ENCODE measurements at places on chromosomes 2 and 18.
A peak's percentile ranks its signal among the peaks of the same experiment; 100 is the strongest.

DNA sequence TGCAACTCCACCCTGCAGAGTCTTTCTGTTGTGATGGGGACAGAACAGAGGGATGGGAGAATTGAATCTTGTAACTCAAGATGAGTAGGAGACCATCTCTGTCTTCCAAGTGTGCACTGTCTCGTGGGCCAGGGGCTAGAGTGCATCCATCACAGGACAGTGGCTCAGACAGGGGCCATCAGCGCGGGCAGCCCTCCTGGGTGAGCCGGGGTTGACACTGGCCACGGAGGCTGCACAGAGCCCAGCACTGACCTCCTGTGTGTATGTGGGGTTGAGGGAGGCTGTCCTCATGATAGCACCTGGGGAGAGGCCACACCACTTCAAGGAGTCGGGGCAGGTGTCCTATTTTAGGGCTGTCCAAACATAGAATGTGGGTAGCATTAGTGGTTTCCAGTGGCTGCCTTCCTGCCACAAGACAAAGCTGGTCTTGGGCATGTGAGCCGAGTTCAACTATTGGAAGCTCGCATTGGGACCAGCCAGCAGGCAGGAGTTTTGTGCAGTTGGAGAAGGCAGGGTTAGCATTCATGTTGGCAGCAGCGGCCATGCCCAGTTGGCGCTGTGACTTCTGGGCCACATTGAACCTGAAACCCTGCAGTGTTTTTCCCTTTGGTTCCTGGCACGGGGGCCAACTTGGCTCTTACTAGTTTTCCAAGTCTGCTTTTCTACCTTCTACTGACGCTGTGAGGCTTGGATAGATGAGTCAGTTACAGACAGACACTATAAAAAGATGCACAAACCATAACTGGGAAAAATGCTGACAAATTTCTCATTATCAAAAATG, 45.3 kb downstream of the ACOXL start:
- no peak for DNase-seq

DNA sequence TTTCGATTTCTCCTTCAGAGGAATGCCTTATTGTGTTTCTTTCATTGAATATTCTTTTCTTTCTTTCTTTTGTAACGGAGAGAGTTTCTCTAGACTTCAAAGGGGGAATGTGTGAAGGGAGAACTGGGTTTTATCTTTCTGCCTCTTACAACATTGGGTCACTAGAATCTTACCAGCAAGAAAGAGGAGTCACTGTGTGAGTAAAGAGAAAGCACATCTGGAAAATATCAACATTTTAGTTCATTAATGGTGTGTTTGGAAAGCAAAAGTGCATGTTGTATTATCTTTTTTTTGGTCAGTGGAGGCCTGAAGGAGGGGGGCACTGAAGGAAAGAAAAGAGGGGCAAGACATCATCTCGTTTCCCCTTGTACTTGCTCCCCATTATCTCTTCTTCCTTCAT, 86.6 kb upstream of the THOC1 start:
- no peak for DNase-seq

- peak; percentile 84 for DNase-seq
These were observed at the start of gene TGIF1 for GRCh38 chr18:3450012-3450798. Gene TGIF1, plus strand, starts transcription at chr18:3450172. Its CDS starts 318 bp downstream, at chr18:3450490.

GRCh38 chr2:177765698-177766097, 306.9 kb downstream of the PDE11A start:
- DNase-seq, result no peak

DNA sequence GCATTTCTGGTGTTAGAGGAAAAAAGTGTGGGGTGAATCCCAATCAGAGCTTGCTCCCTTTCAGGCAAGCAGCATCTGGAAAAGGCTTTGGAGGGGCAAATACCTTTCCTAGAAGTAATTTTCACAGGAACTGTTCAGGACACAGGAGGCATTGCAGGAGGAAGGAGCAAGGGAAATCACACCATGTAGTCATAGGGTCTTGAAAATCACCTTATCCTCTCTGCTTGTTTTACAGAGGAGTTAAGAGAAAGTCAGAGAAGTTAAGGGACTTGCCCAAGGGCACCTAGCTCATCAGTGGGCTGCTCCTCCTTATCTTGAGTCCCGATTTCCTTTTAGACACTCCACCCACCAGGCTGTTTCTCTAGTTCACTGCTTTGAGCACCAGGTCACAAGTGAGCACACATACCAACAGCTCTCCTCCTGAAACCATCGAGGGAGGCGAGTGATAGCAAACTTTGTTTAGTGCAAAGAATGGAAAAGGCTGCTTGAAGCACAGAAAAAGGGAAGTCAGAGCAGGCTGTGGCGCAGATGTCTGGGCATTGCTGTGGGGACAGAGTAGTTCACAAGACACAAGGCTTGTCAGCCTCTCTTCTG, 89.2 kb upstream of the CXCR4 start:
- peak; percentile 94 for DNase-seq

DNA sequence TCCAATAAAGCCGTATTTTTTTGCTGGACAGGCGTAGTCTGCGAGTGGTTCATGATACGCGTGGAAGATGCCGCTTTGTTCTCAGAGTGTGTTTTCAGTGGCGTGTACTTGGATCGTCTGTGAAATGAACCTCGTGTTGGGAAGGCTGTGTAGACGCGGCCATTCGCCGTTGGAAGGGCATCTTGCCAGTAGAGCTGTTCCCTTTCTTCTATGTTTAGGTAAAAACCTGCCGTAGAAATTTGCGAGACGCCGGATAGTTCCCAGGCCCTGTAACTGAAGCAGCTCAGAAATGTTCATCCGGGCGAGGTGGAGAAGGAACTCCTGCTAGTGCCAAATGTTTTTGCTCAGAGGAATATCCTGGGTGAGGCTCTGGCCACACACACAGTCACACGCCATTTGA, 133.6 kb downstream of the NFATC1 start:
- no peak for DNase-seq

- DNase-seq, result no peak
These were observed 77.4 kb downstream of the ACTR3 start for GRCh38 chr2:113967272-113967671.

DNA sequence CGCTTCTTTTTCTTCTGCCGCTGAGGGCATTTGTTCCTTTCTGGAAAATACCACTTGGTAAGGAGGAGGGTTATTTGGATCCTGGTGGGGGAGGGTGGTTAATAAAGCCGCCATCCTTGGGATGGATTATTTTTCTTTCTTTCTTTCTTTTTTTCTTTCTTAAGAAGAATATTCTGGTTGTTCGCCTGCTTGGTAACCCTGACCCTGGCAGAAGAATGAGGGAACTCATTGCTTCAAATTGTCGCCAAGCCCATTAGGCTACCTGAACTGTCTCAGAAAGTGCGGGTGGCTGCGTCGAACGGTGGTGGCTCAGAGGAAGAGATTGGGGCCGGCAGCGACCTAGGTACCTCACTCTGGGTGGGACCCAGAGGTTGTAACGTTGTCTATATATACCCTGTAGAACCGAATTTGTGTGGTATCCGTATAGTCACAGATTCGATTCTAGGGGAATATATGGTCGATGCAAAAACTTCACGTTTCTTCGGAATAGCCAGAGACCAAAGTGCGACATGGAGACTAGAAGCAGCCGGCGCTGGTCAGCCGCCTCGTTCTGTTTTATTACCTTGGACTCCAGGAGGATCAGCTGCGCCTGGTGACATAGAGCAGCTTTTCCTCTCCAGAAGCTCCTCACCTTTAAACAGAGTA, 1.3 kb upstream of the HOXD4 start:
- DNase-seq, result peak; percentile 1

- no peak for DNase-seq
These were observed 65.3 kb downstream of the TPO start for GRCh38 chr2:1478311-1479305.

DNA sequence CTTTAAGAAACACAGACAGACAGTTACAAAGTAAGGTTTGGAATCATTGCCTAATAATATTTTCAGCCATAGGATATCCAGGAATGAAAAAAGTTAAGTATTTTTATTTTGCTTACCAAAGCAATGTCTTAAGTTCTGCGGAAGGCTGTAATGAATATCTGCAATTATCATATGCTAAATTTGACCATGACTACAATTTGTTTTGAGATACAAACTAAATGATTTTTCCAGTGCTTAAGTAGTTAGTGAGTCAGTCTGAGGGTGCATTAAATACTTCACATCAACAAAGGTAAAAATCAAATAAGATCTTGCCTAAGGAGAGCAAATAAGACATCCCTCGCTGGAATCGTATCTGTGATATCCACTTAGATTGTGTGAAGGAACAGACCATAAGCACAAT, 250.0 kb downstream of the CD226 start:
- DNase-seq, result no peak

GRCh38 chr2:79789811-79790210, 277.0 kb downstream of the CTNNA2 start:
- DNase-seq, result no peak

DNA sequence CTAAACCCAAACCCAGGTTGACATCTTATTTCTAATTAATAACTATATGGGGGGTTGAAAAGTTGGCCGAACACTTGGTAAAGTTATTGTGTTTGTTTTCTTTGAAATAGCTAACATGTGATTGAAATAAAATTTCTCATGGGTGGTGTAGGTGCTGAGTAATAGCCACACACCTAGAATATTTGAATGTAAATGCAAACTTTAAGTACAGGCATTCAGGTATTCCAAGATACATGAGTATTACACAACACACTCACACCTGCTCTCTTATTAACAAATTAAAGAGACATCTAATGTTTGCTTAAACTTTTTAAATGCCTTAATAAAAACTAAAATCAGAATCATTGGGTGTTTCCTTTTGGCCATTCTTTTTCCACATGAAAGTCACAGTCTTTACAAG, 165.5 kb downstream of the EHBP1 start:
- no peak for DNase-seq

DNA sequence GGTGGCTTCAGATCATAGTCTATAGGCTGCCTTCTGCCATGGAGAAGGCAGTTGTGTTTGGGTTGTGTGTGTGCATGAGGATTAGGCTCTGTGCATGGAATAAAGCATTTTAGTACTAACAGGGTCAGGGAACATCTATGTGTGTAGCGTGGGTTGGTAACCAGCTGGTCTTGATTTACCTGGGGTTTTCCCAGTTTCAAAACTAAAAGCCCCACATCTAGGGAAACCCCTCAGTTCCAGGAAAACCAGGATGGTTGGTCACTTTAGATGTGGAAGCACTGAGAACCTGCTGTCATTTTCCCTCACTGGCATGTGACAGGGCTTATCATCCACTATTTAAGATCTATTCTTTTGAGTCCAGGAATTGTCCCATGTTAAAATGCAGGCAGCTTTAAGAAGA, 116.3 kb downstream of the POLE4 start:
- DNase-seq, result no peak

Measured in B cell (primary cell).